ENCODE measurements at places on chromosomes 1 and 21.

DNA sequence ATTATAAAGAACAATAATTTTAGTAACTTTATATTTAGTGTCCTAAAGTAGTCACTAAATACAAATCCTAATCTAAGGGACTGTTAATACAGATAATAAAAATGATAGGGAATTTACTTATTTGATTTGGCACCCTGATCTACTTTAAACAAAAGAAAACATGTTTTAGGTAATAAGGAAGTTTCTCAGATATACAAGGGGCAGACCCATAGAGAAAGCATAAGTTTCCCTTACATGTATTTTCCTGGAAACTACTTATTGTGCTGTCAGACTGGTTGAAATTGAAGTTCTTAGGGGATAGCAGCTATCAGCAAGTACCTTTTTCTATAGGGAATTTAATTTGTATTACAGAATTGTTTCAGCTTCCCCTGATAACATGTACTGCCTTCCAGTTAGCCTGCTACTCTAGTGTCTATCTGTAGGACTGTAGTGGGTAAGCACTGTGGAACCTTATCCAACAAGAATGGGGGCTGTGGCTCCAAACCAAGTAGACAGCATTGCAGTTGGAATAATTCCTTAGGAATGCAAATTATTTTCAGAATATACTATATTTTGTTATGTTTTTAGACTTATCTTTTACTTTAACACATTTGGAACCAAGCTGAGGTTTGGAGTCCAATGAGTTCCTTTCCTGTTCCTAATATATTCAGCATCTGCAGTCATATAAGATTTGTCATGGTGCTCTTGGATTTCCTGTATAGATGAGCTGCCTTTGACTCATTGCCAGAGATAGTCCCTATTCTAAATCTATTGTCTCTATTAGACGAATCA is 14.7 kb downstream of the MSH4 start:
- DNase-seq: no peak

GRCh38 chr1:180153032-180153431 is 1.6 kb upstream of the QSOX1 start:
- no peak for DNase-seq

GRCh38 chr1:237416924-237417655 is 375.1 kb downstream of the RYR2 start:
- DNase-seq: peak; percentile 2

DNA sequence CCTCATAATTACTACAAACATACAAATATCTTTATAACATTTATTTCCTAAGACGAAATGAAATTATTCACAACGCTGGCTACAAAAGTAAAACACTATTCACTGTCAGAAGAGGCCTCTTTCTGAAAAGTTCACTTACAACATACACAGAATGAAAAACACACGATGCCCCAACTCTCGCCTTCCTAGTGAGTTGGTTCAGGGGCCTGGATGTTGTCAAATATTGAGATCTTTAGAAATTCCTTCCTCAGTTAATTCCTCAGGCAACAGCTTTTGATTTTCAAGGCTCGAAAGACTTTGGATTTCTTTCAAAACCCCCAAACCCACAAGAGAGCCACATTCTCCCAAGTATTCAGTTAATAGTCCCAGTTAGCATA is 14.2 kb upstream of the KCNE1 start:
- DNase-seq: no peak

DNA sequence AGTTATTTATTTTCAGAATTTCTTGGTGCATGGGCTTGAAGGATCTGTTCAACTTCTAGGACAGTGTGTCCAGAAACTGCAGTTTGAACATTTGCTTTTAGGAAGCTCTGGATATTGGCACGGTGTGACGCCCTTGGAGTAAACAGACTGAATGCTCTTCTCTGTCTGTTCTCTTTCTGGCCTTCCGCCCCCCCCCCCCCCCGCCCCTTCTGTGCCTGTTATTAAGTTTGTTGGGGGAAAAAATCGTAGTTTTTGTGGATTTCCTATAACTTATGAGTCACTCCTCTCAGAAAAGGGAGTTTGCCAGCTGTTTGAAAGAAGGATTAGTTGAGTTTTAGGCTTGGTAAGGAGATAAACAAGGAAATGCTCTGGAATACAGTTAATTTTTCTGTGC is 1.2 kb downstream of the KCTD3 start:
- peak; percentile 13 for DNase-seq

GRCh38 chr21:20440338-20440737 is 557.9 kb upstream of the NCAM2 start:
- DNase-seq: no peak

- no peak for DNase-seq
These were observed 18.2 kb downstream of the CAP1 start for GRCh38 chr1:40058453-40059337.

DNA sequence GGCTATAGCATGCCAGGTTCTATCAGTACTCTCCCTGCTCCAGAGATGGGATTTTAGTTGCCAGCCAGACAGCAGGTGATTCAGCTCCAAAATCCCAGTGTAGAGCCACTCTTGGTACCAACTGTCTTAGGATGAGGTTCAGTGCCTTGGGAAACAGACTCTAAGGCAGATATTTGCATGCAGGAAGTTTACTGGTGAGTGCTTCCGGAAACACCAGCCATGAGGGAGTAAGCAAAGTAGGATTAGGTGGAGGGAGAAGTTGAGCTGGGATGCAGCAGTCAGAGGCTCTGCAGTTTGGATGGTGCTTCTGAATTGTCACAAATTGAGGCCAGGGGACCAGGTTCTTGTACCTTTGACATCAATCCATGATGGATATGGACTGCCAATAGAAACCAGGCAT is 207.5 kb upstream of the JUN start:
- no peak for DNase-seq

Data from anterior cingulate cortex (tissue), 58 donors.